HT1080 (cell line): ENCODE measurements at places on chromosomes 2 and 18. TPM values are rescaled to one million over a fixed set of nuclear protein-coding genes. Genes with fewer than 3 reads are reported as not detected.
A peak's percentile ranks its signal among the peaks of the same experiment; 100 is the strongest.

- no peak for DNase-seq
These were observed 84.5 kb downstream of the SS18 start for GRCh38 chr18:26005950-26006349.

Gene PROC
- total RNA-seq: not detected in 2 replicates

- DNase-seq: no peak
These were observed 18.4 kb downstream of the DNER start for GRCh38 chr2:229695961-229696360.

GRCh38 chr2:120735746-120736170, at the start of gene GLI2:
GLI2 (plus strand) TSS chr2:120735868; CDS start chr2:120797321, 61,453 bp downstream.
- DNase-seq: peak; percentile 79
